ENCODE measurements at places on chromosomes 4 and X.

DNA sequence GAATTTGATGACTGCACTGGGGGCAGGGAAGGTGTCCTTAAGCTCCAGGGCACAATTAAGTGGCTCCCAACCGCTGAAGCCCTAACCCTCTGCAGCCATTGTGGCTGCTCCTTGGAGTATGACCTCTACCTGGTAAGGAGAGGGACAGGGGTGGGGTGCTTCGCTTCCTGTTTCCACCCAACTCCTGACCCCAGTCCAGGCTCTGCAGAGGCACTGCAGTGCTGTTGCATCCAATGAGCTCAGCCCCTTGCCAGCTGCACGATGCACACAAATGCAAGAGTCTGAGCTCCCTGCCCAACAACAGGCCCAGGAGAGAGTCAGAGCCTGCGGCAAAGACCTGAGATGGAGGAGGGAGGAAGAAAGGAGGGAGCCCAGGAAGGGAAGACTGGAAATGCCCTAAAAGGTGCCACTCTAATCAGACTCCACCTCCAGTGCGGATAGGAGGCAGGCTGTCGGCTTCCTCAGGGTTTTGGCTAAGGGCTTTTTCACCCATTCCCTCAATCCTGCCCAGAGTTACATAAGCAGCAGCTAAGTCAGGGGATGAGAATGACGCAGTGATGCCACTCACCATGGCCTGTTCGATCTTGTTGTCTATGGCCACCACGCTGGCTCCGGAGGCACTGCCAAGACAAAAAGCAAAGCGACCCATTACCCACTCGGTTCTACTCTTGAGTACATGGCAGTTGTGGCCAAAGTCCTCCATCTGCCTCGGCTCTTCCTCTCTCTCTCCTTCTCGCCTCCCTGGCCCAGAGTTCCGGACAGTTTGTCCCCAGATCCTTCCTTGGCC, 60.1 kb downstream of the TSC22D3 start:
- no peak for DNase-seq

- DNase-seq: no peak
Measured at GRCh38 chrX:134074151-134074550, 88.8 kb upstream of the GPC3 start.

- no peak for DNase-seq
Measured at GRCh38 chr4:159206427-159206871, 103.6 kb downstream of the RAPGEF2 start.

- DNase-seq: no peak
Measured at GRCh38 chr4:183995570-183995969, 90.5 kb downstream of the STOX2 start.

GRCh38 chrX:118350706-118351105, 4.8 kb downstream of the WDR44 start:
- no peak for DNase-seq

- no peak for DNase-seq
Measured at GRCh38 chrX:7146020-7146702, 1.4 kb upstream of the STS start.

DNA sequence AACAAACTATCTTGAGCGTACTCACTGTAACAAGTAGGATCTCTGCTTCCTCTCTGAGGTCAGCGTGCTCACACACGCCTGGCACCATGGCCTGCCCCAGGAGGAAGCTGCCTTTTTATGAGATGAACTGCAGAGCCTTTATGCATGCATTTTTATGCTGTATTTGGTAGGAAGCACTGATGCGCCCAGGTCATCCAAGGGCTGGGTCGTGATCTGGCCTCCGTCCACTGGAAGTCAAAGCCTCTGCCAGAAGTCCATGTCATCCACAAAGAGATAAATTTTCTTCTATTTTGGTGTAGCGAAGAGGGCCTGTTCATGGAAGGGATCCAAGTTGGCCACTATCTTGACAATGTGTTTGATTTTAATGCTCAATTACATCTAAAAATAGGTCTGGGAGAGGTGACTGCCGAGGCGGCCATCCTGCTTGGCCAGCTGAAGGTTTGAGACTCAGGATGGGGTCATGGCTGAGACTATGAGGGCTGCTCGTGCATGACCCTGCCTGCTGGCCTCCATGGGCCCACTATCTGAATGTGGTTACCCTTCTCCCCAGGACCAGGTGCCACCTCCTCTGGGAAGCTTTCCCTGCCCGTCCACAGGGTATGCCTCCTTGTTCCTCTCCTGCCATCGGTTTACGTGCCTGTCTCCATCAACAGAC, 50.3 kb downstream of the HTRA3 start:
- DNase-seq: no peak

DNA sequence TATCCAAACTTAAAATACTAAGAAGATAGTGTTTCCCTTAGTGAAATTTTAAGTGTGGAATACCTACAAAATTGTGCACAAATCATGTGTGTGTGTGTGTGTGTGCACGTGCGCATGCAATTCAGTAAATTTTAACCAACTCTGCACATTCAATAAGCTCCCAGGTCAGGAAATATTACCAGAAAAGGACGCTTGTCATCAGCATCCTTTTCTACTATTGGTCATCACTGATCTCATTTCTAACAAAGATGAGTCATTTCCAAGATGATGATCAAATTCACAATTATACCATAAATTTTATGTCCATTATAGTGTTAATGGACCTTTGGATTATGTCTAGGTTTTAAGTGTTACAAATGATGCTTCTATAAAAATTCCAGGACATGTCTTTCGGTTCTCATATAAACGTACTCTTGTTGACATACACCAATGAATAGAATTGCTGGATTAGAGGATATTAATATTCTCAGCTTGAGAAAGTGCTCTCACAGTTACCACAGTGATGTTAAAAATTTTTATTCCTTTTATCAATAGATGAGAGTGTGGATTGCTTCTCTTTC, 560.9 kb upstream of the AGA start:
- no peak for DNase-seq

DNA sequence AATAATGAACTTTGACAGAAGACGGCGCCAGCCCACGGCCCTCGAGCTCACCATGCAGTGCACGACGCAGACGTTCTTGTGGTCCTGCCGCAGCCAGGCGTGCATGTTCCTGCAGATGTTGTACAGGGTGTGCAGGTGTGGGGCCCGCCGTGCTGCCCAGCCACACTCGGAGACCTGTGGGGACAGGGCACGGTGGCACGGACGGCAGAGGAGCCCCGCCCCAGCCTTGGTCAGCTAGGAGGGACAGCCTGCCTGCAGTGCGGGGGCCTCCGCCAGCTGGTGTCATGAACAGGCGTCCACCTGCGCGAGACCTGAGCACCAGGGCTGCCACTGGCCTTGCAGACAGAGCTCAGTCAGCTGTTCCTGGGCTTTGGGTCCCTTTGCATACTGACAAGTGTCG, 49.5 kb downstream of the GAK start:
- DNase-seq: no peak

DNA sequence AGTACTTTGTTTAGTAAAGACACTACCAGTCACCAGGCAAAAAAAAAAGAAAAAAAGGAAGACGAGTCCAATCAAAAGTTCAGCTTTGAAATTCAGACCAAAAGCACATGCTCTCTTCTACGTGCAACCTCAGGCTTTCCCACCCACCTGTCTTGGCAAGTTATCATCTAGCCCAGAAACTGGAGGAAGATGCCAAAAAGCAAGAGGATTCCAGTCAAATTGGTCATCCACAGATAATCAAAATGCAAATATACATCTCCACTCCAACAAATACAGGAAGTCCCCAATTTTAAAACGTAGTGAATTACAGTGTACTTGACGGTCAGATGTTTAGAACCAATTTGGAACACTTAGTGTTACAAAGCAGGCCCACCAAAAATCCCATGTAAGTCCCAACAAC, 96.5 kb downstream of the PALLD start:
- DNase-seq: no peak
